HFF-Myc (cell line): ENCODE measurements at places on chromosomes 16 and 17.

DNA sequence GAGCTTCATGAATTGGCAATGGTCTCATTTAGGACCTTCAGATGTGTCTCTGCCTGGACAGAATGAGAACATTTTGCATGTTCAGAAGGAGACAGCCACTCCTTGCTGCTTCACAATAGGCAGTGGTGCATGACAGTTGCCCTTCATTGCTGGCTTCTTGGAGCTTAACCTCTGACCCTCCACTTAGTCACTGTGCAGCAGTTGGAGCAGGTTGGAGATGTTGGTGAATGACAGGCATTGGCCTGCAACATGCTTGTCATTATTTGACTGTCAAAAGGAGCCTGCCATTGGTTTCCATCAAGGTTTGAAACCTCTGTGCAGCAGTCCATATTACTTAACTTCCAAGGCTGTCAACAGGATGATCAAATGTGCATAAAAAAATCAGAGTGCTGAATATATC is 22.7 kb downstream of the FTO start:
- DNase-seq = no peak

GRCh38 chr16:1902547-1903219 is 15.5 kb downstream of the HS3ST6 start:
- no peak for DNase-seq

DNA sequence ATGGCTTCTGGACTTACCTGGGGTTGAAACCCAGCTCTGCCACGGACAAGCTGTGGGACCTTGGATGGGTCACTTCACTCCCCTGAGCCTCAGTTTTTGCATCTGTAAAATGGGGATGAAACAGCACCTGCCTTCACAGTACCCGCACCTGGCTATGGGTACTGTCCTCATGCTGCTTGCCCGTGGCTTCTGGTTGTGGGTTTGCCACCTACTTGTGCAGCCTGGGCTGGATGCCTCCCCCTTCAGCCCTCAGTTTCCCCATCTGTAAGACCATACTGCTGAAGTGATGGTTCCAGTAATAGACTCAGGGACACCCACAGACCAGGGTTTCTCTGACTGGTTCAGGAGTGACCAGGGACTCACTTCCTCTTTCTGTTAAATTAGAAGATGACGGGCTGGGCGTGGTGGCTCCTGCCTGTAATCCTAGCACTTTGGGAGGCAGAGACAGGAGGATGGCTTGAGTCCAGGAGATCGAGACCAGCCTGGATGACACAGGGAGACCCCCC is 9.4 kb downstream of the GLIS2 start:
- no peak for DNase-seq

DNA sequence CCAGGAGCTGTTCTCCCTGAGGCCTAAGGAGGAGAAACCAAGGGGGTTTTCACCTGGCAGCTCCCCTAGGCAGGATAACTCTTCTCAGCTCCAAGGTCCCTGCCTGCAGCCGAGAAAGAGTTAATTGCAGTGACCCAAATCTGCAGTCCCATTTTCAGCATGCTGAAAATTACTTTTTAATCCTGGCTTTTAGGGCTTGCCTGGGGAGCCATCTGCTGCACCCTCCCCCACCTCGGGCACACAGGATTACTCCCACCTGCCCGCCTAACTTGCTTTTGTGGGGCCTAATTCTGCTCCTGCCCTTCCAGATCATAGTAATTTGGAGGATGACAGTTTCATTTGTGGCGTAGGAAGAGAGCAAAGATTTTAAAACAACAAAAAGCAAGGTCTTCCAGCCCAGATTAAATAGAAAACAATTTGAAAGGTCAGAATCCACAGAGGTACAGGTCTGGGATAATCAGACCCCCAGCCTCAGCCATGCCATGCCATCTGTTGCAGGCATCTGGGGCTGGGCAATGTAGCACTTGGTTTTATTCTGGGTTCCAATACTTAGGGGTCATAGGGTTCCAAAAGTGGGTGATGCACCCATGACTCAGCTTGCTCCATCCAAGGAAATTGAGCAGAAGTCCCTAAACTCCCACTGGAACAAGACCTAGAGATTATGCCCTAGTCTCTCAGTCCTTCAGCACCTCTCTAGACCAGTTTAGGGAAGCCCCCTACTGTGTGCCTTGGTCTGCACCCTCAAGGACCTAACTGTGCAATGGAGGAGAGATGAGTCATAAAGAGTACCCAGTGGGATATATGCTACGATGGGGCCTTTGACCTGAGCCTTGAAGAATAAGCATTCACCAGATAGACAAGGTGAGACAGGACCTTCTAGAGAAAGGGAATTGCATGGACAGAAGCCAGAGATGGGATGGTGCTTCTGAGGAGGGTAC is 64.5 kb upstream of the NLK start:
- no peak for DNase-seq

GRCh38 chr17:49832840-49833599 is 14.8 kb downstream of the TAC4 start:
- DNase-seq = no peak

- DNase-seq = no peak
Observed at GRCh38 chr16:57592591-57593003, 35.8 kb upstream of the ADGRG1 start.

DNA sequence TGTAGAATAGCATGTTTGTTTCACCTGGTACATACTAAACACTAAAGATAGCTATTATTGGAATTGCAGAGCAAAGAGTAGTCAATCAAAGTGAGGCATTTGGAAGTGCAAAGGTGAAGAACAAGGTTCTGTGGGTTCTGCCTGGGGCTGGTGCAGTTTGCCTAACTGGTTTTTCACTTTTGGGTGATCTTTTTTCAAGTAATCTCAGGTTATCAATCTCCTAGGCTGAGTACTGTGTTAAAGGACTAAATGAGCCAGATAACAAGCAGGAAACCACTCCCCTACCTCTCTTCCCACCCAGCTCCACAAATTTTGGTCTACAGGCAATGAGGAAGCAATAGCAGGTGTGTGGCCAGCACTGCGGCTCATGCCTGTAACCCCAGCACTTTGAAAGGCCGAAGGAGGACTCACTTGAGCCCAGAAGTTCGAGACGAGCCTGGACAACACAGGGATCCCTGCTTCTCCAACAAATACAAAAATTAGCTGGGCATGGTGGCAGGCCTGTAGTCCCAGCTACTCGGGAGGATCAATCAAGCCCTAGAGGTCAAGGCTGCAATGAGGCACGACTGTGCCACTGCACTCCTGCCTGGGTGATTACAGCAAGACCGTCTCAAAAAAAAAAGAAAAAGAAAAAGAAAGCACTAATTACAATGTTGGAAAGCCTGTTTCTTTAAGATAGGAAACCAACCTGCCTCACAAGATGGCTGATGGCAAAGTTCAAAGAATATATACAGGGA is 2.0 kb upstream of the NTAN1 start:
- no peak for DNase-seq

- peak; percentile 71 for DNase-seq
Observed at GRCh38 chr17:41773190-41773588, 13.3 kb downstream of the JUP start.

DNA sequence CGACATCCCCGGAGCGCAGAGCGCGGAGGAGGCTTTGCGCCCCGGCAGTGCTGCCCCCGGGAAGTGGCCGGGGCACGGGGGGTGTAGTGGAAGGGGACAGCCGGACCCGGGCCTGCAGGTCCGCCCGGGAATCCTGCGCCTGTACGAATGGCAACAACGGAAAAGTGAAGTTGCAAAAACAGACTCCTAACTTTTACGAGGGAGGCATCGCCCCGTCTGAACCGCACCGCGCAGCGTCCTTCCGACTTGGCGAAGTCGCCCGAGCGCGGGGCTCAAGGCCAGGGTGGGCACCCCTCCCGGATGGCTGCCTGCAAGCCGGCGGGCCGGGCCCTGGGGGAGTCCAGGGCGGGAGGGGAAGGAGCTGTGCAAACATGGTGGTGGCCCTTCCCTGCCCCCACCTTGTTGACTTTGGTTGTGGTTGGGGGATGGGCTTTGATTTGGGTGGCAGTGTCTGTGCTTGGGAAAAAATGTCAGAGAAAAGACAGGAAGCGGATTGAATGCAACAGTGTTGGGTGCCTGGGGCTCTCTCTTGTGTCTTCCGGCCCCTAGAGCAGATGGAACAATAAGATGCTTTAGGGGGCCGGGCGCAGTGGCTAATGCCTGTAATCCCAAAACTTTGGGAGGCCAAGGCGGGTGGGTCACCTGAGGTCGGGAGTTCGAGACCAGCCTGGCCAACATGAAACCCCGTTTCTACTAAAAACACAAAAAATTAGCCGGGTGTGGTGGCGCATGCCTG is 675 bp downstream of the RNF213 start:
- peak; percentile 31 for DNase-seq

DNA sequence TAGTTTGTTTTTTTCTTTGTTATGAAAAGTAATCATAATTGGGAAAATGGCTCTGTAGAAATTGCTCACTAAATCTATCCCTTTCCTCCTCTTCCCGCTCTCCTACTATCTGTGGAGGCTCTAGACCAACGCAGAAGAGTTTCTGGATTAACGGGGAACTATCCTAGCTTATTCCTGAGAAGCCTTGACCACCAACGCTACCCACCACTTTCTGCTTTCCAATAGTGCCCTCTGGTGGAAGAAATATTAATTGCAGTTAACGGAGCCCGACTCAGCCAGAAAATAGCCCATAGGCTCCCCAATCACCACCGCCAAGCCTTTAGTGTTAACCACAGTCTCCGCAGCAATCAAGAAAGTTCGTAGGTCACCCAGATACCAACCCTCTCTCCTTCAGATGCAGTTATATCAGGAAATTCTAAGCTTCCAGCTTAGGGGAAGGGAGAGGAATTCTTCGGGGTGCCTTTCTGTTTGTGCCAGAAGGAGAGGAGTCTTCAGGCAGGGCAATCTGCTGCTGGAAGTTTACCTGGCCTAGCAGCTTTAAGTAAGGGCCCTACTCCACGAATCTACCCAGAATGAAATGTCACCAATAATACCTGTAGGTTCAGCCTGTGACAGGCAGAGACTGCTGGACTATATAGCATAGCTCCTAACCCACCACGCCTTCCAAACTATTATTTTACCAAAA is 23.0 kb upstream of the NSRP1 start:
- no peak for DNase-seq

DNA sequence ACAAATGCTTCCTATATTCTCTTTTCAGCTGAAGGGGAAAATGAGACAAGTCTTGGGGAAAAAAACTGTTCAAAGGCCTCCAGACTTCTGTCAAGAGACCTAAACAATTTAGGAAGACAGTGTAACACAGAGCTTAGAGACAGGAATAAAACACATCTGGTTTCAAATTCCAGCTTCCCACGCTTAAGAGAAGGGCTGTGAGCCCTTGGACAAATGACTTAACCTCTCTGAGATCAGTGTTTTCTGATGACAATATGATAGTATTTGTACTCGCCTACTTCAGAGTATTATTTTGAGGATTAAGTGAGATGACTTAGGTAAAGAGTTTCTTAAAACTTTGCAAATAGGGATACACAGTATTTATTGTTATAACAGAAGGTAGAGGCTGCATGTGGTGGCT is 29.5 kb downstream of the SMURF2 start:
- DNase-seq = no peak

DNA sequence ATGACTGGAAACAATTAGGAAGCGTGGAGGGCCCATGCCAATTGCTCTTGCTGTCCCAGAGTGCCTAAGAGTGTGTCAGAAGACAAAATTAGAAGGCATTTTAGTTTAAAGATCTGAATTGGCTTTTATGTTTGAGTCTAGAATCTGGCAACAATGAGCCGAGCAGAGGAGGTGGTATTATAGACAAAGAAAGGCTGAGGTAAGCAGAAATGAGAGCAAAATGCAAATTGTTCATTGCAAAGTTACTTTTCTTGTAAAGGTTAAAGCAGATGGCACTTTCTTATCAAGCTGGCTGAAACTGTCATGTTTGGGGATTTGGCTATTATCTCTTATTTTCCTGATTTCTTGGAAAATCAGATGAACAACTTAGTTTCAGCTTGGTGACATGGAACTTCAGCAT is 3.3 kb downstream of the MYL4 start:
- no peak for DNase-seq

GRCh38 chr16:5377280-5377898 is 279.8 kb upstream of the EEF2KMT start:
- DNase-seq = no peak

DNA sequence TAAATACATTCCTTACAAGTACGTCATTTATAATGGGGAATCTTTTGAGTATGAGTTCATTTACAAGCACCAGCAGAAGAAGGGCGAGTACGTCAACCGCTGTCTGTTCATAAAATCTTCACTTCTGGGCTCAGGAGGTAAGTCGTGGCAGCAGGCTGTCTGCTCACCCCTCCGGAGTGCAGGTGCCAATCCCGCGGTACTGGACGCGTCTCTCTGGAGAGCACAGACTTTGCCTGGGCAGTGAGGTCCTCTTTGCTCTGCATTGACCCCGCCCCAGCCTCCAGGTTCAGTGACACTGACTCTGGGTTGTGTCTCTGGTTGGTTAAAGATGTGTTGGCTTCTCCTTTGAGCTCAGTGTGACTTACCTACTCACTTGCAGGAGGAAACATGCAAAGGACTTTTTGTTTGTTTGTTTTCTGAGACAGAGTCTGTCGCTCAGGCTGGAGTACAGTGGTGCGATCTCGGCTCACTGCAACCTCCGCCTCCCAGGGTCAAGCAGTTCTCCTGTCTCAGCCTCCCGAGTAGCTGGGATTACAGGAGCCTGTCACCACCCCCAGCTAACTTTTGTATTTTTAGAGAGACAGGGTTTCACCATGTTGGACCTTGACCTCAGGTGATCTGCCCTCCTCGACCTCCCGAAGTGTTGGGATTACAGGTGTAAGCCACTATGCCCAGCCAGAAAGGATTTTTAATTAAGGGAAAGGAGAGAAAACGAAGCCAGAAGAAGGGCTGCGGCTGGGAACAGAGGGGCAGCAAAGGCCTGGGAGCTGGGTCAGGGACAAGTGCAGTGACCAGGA is 31.2 kb downstream of the RNF213 start:
- no peak for DNase-seq

DNA sequence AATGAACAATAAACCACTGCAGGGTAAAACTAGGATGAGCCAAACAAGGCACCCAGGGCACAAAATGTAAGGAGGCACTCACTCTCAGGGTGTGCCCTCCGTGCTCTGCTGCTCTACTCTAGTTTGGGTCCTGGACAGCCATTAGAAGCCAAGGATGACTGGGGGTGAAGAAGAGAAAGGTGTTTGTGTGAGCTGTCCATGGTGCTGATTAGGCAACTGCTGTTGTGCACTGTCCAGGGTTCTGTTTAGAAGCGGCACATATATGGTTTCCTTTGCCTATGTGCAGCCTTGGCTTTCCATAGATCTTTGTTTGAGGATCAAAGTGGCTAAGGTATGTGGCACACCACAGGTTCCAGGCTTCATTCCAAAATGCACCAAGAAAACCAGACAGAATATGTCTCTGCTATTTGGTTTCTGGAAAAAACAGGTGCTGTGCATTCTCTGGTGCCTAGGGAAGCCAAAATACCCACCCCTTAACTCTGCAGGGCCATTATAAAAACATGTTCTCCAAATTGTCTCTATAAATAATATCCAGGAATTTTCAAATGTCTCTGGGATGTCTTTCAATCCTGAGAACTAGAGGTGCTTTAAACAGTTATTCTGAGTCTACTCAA is 123.5 kb downstream of the CBLN1 start:
- DNase-seq = peak; percentile 16
